RPMI7951 (cell line): ENCODE measurements at places on chromosomes 12 and 14.

GRCh38 chr12:47752552-47752951 is 6.1 kb downstream of the RAPGEF3 start:
- peak; percentile 20 for DNase-seq

- DNase-seq = no peak
Observed at GRCh38 chr12:55733021-55733555, 4.3 kb upstream of the CD63 start.

GRCh38 chr14:105918496-105919262 is 392.3 kb downstream of the TMEM121 start:
- DNase-seq = no peak

- DNase-seq = no peak
Observed at GRCh38 chr12:50506753-50507473, 2.1 kb downstream of the DIP2B start.

DNA sequence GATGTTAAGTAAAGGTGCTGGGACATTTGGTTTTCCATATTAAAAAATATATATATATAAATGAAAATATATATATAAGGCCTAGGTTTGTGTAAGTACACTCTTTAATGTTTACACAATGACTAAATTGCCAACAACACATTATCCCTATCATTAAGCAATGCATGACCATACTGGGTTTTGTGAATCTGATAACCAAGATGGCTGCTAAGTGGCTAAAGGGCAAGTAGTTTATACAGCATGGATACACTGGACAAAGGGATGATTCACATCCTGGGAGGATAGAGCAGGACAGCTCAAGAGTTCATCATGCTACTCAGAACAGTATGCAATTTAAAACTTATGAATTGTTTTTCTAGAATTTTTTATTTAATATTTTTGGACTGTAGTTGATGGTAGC is 89.3 kb downstream of the FIGNL2 start:
- peak; percentile 25 for DNase-seq

- DNase-seq = peak; percentile 67
Observed at GRCh38 chr12:22467190-22467589, 77.2 kb downstream of the C2CD5 start.

DNA sequence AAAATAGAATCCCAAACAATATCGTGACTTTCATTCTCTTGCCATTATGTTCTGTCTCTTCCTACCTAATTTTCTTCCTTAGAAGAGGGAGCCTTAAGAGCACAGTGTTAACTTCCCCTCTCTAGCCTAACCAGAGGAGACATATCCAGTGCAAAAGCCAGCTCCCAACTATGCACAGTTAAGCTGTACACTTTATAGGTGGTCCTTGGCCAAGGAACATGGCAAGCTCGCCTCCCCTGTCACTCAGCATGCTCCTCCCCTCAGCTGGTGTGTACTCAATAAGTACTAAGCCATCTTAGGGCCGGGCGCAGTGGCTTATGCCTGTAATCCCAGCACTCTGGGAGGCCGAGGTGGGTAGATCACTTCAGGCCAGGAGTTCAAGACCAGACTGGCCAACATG is 255.1 kb upstream of the TMPO start:
- DNase-seq = no peak

DNA sequence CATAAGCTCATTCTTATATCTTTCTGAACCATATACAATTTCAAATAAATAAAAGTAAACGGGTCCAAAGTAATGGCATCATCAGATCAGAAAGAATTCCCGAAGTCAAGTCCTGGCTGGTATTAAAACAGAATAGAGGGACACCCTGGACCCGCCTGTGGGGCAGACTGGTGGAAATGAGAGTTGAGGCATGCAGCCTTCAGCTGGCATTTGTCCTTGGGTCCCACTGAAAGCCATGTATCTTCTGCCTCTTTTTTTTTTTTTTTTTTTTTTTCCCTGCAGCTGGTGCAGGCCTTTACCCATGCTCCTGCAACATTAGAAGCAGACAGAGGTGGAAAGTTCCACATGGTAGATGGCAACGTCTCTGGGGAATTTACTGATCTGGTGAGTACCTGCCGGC is 9.9 kb downstream of the AHSA1 start:
- no peak for DNase-seq

- DNase-seq = peak; percentile 86
Observed at GRCh38 chr12:108734200-108734906, 3.0 kb upstream of the CORO1C start.
